Kidney (tissue), 22 donors: ENCODE measurements at places on chromosomes 13 and 19.

DNA sequence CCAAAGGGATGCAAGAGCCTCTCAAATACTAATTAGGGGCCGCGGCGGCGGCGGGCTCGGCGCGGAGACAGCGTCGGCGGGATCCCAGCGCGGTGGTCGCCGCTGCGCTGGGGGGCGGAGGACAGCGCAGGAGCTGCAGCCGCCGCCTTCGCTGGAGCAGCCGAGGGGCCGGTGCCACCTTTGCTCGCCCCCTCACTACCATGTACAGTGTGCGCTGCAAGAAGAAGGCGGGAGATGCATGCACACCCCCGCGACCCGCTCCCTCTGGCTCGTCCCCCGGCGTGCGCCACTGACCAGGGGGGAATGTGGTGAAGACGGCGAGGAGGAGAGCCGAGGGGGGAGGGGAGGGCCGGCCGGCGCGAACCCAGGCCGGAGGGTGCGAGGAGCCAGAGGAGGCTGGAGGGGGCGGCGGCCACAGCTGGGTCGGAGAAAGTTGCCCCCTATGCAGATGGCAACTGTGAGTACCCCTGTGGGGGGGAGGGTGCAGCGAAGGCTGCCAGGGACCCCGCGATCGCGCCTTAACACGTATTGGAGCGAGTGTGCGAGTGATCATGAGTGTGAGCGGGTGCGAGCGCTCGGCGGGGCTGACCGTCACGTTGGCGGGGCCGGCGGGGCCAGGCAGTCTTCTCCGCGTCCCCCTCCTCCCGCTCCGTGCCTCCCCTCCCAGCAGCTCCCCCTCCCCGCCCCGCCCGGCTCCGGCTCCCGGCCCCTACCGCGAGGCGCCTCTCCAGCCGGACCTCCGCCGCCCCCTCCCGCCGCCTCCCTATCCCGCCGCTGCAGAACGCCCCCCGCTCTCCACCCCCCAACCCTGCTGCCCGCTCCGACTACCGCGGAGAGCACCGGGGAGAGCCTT is 808 bp downstream of the SLITRK5 start:
- H3K36me3 ChIP-seq: no peaks in the 10 kb centered on the region
- no peak overlapping the region for H3K27ac ChIP-seq
- no peaks in the 10 kb centered on the region for H3K4me1 ChIP-seq
- H3K4me3 ChIP-seq: peak overlapping the region; percentile 60
- H3K27me3 ChIP-seq: peaks cover 26% of the 10 kb centered on the region

- H3K27me3 ChIP-seq: no peaks in the 10 kb centered on the region
- H3K27ac ChIP-seq: no peak overlapping the region
- no peak overlapping the region for H3K4me3 ChIP-seq
These were observed 258.3 kb downstream of the KLF5 start for GRCh38 chr13:73317140-73317539.

DNA sequence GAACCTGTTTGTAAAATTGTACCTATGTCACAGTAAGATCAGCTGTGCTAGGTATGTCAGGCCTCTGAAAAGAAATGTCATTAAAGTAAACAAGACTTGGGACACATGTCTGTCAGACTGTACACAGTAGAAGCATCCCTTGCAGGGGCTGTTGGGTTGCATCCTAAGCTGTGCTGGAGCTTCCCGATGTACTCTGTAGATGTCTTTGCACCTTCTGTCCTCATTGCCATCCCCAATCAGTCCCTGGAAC is 48.7 kb upstream of the GPR183 start:
- DNase-seq: no peak
- peak overlapping the region; percentile 79 for H3K27ac ChIP-seq
- H3K27me3 ChIP-seq: no peaks in the 10 kb centered on the region
- peaks cover 20% of the 10 kb centered on the region for H3K36me3 ChIP-seq

- no peaks in the 10 kb centered on the region for H3K27me3 ChIP-seq
- H3K36me3 ChIP-seq: no peaks in the 10 kb centered on the region
- no peak overlapping the region for H3K27ac ChIP-seq
- DNase-seq: no peak
These were observed 281.9 kb downstream of the SUCLA2 start for GRCh38 chr13:47719164-47719563.

- no peak overlapping the region for H3K4me3 ChIP-seq
- no peaks in the 10 kb centered on the region for H3K27me3 ChIP-seq
- no peaks in the 10 kb centered on the region for H3K36me3 ChIP-seq
- H3K4me1 ChIP-seq: no peaks in the 10 kb centered on the region
These were observed 535.8 kb upstream of the KLHL1 start for GRCh38 chr13:70644052-70644451.

GRCh38 chr13:42383025-42383424 is 111.1 kb downstream of the AKAP11 start:
- DNase-seq: no peak
- no peaks in the 10 kb centered on the region for H3K27me3 ChIP-seq
- H3K36me3 ChIP-seq: no peaks in the 10 kb centered on the region
- no peaks in the 10 kb centered on the region for H3K4me1 ChIP-seq

DNA sequence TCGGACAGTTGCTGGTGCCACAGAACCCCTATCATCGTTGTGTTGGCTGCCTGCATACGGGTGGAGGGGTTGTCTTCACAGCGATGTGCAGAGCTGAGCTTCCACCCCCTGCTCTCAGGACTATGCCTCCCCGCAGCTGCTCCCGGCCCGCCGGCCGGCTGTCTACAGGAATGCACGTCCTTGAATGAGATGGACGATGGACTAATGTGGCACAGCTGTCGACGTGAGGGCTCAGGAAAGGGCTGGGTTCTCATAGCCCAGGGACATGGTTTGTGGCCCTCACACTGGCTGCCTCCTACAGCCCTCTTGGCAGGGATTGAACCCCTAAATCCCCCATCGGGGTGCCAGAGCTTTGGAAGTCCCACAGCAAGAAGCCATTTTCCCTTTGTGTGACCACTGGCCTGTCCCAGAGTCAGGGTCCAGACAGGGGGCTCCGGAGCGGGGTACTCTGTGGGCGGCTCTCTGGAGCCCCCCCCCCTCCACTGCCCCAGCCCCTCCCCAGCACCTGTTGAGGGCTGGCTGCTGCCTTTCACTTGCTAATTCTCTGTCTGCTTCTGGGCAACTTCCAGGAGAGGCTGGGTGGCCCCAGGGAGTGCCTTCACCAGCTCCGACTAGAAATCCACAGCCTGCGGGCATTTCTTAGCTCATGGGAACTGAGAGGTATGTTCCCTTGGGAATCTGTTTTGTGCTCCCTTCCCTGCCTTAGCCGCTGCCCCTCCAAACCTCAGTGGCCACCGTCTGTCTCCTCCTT is 40.2 kb downstream of the TSSK6 start:
- H3K4me3 ChIP-seq: no peak overlapping the region
- no peaks in the 10 kb centered on the region for H3K27me3 ChIP-seq
- no peak for DNase-seq
- no peak overlapping the region for H3K27ac ChIP-seq
- H3K36me3 ChIP-seq: peaks cover 2% of the 10 kb centered on the region
